ENCODE measurements at places on chromosomes 2 and 18.

DNA sequence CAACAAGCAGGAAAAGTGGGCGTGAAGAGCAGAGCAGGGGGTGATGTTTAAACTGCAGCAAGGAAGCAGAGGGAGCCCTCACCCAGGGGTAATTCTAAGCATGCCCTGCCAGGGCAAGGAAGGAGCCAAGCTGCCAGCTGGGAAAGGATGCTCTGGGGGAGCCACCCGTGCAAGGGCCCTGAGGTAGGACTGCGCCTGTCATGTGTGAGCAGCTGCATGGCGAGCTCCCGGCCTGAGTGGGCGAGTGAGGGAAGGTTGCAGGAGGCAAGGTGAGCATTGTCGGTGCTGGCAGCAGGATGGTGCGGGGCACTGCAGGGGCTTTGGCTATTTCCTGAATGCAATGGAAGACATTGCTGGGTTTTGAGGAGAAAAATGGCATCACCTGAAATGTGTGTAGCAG, 107.2 kb downstream of the COPS8 start:
- no peak for DNase-seq

DNA sequence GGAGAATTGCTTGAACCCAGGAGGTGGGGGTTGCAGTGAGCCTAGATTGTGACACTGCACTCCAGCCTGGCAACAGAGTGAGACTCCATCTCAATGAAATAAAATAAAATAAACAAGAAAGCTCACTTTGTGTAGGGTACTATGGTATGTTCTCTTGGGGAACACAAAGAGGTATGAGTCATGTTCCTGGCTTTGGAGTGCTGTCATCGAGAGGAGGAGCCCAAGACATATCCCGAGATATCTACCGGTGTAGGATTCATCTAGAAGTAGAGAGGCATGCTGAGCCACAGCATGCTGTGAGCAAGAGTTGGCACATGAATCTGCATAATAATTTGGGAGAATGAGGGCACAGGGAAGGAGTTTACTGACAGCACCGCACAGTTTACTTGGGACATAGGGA, 244.9 kb upstream of the EPHA4 start:
- no peak for DNase-seq

GRCh38 chr18:67359873-67360838, 156.4 kb downstream of the DSEL start:
- no peak for DNase-seq

GRCh38 chr18:49682173-49682802, 120.4 kb downstream of the LIPG start:
- no peak for DNase-seq

GRCh38 chr2:7108792-7109532, 191.8 kb downstream of the RNF144A start:
- no peak for DNase-seq

- no peak for DNase-seq
Observed at GRCh38 chr18:2847317-2848246, 776 bp downstream of the EMILIN2 start.

Measured in T-helper 17 cell (primary cell).